Stimulated activated CD8-positive, alpha-beta memory T cell treated with anti-CD3 and anti-CD28 coated beads, Interleukin-15, amount 100 ng/mL, for 4 hours (primary cell): ENCODE measurements at places on chromosomes 1 and 21.

- no peak for DNase-seq
Measured at GRCh38 chr1:6419804-6420453, at the start of gene HES2. TSS of gene HES2 (minus strand) at chr1:6419919. CDS start at chr1:6419820, 99 bp downstream.

DNA sequence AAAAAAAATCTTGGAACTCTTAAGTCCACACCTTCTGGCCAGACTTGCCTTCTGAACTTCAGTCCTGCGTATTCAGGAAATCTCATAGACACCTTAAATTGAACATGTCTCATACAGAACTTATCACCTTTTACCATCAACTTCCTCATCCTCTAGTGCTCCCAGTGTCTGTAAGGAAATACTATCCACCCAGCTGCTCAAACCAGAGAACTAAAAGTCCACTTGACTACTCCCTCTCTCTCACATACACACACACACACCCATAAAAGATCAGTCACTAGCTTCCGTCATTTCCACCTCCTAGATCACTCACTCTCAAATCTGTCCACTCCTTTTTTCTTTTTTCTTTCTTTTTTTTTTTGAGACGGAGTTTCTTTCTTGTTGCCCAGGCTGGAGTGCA, 10.9 kb upstream of the CAP1 start:
- DNase-seq = no peak

DNA sequence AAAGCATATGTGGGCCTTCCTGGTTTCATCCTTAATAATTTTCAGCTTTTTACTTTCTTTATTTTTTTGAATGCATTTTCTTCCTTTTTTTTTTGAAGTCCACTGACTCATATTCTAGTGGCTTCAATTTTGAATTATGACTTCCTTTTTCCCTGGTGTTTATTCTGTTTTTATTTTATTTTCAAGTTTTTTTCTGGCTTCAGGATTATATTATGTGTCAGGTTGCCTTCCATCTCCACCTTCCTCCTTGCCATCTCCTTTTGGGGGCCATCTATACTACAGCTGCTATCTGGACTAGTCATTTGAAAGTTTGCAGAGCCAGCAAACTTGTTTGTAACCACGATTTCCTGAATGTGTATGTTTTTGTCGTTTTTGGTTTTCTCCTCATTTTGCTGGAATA, 117.6 kb downstream of the LEPR start:
- DNase-seq = no peak

DNA sequence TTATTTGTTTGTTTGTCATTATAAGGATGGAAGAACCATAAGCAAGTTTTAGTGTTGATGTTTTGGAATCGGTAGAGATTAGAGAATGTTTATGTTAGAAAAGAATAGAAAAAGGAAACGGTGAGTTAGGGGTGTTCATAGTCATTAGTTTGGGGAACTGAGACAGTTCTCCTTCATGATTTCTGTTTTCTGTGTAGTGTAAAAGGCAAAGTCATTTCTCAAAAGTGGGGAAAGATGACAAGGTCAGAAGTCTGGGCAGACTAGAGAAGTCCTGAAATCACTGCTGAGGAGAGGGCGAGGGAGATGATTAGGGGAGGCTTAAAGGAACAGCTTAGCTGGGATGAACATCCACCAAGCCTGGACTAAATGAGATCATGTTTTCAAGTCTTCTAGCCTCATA, 498.9 kb downstream of the TTLL7 start:
- no peak for DNase-seq

GRCh38 chr1:107920561-107920960, 44.4 kb downstream of the VAV3 start:
- no peak for DNase-seq

DNA sequence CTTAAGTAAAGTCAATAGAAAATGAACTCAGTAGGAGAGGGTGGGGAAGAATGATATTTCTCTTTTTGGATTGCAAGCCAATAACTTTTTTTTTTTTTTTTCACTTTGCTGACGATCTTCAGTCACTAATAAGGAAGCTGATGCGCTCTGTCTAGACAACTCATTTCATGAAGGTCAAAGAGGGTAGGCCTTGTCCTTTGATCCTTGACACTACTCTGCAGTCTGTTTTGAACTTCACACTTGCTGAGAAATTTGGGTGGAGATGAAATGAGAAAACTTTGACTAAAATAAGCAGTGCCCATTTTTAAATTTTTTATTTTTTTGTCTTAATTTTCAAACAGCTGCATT, 20.9 kb upstream of the PLXNA2 start:
- no peak for DNase-seq

- DNase-seq = no peak
Measured at GRCh38 chr1:156048663-156049258, 4.8 kb downstream of the UBQLN4 start.

DNA sequence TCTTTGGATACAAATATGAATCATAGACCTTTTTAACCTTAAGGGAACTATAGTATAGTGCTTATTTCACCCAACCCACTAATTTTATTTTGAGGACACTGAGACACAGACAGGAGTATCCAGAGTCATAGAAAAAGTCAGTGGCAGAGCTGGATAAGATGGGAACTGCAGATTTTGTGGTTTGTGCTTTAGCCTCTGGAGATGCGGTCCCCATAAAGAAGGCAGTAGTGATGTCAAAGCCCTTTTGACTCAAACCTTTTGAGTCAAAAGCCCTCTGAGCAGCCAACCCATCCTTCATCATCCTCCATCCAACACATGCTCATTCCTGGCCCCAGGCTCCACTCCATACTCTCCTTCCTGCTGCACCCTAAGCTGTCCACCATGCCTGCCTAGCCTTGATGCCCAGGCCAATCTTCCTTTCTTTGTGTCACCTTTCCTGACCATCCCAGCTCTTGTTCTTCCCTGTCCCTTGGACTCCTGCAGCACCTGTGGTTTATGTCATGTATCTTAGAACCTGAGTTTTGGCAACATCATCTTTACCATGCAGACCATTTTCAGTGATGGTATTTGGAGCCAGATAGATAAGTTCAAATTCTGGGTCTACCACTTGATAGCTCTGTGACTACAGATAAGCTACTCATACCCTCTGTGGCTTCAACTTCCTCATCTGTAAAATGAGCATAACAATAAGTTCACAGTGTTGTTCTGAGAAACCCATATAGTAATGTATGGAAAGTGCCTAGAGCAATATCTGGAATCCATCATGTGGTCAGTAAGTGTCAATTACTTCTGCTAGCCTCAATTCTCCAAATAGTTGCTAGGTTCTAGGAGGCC, 20.1 kb downstream of the SLAMF1 start:
- no peak for DNase-seq

GRCh38 chr1:239739919-239740318, 351.8 kb upstream of the FMN2 start:
- no peak for DNase-seq

- DNase-seq = no peak
Measured at GRCh38 chr1:166616206-166616605, 223.1 kb upstream of the POGK start.

DNA sequence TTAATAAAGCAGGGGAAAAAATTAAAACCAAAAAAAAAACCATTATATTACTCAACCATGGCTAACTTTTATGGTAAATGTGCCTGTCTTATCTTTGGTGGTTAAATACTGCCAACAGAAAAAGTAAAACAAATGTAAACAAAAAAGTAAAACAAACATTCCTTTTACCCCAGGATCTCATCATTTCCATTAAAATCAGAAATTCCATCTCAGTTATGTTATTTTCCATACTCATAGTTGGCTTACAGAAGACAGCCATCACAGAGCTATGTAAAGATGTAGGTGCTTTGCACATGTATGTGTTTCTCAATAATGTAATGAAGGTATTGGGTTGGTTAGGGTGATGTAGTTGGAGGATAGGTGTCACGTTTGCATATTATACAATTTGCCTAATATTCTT, 185.0 kb downstream of the KCNK2 start:
- no peak for DNase-seq

- DNase-seq = no peak
Measured at GRCh38 chr1:31335007-31335406, 37.9 kb downstream of the FABP3 start.

- DNase-seq = no peak
Measured at GRCh38 chr1:26066857-26067256, 573 bp downstream of the TRIM63 start.

GRCh38 chr1:78291418-78291817, 199.4 kb upstream of the PTGFR start:
- DNase-seq = no peak

DNA sequence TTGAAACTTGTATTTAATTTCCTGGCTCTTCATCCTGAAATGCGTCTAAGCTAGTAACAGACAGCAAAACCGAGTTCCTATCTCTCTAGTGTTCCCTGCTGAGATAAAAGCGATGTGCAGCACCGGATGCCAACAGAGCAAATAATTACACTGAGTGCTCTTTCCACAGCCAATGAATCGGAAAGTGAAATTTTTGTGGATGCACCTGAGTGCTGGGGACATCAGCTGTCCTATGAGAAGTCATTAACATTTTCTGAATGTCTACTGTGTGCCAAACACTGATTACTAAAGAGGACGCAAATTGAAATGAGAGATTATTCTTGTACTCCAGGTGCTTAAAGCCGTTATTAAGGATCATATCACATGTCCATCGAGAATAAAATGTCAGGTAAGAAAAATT, 278.0 kb downstream of the RGS7 start:
- DNase-seq = no peak

DNA sequence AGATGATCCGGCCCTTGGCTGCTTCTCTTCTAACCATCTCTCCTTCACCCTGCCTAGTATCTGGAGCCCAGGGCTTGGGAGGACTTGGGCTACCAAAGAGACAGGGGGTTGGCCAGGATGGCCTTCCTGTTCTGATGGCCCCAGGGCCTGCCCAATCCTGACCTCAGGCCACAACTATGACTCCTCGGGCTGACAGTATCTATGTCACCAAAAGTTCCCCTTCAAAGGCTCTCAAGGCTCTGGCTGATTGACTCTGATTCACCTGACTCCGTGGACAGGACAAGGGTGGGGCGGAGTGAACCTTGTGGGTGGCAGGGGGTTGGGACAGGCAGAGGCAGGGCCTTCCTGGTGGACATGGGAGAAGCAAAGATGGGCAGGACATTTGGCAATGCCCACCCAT, 12.7 kb downstream of the MEF2D start:
- no peak for DNase-seq

GRCh38 chr1:80629304-80629837, 1171.4 kb upstream of the ADGRL2 start:
- no peak for DNase-seq

DNA sequence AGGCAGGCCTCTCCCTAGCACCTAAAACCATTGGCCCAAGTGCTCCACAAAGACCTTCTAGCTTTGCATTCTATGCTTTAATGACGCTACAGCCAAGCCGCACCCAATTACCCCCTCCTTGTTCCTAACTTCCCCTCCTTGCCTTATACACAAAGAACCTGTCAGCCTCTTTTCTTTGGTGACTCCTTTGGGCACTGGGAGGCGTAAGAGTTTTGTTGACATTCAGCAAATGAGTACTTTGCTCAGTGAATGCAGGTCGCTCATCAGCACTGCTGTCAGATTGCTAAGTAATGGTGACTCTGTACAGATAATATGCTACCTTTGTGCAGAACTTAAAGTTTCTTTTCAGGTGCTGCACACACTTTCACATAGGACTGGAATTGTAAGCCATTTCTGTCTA, 187.6 kb upstream of the FAM78B start:
- no peak for DNase-seq

- DNase-seq = no peak
Measured at GRCh38 chr1:208965351-208965750, 618.2 kb upstream of the CAMK1G start.

DNA sequence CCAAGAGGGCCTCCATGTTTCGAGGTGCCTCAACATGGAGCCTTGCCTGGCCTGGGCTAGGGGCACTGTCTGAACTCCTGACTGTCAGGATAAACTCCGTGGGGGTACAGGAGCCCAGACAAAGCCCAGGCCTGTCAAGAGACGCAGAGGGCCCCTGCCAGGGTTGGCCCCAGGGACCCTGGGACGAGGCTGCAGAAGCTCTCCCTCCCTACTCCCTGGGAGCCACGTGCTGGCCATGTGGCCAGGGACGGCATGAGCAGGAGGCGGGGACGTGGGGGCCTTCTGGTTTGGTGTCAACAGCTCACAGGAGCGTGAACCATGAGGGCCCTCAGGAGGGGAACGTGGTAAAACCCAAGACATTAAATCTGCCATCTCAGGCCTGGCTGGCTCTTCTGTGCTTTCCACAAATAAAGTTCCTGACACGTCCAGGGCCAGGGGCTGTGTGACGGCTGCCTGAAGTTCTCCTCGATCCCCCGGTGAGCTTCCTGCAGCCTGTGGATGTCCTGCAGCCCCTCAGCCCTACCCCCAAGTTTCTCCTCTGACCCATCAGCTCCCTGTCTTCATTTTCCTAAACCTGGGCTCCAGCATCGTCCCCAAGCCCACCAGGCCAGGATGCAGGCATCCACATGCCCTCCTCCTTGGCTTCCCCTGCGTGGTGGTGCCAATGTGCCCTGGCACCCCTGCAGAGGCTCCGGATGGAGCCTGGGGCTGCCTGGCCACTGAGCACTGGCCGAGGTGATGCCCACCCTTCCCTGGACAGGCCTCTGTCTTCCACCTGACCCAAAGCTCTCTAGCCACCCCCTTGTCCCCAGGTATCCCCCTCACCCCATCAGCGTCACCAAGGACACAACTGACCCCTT, 12.8 kb upstream of the LRRC3 start:
- no peak for DNase-seq

DNA sequence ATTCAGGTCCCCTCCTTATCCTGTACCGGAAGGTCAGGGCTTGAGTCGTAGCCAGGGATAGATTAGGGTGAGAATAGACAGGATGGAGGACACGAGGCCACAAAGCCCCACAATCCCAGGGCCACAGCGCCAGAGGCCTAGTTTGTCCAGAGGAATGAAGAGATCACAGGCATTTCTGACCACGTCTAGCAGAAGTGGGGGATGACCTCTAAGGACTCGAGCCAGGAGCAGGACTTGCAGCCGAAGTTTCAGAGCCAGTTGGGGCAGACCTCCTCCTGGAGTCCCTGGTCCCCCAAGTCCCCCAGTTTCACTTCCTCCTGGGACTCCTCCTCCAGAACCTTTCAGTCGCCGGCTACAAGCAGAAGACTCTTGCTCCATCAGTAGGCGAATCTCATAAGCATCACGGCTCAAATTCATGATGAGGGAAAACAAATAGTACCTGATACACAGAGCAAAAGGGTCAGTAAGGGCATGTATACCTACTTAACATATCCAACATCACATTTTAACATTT, 2.3 kb upstream of the ITGA10 start:
- DNase-seq = no peak

- DNase-seq = no peak
Measured at GRCh38 chr1:29856340-29857114, 620.2 kb downstream of the PTPRU start.

DNA sequence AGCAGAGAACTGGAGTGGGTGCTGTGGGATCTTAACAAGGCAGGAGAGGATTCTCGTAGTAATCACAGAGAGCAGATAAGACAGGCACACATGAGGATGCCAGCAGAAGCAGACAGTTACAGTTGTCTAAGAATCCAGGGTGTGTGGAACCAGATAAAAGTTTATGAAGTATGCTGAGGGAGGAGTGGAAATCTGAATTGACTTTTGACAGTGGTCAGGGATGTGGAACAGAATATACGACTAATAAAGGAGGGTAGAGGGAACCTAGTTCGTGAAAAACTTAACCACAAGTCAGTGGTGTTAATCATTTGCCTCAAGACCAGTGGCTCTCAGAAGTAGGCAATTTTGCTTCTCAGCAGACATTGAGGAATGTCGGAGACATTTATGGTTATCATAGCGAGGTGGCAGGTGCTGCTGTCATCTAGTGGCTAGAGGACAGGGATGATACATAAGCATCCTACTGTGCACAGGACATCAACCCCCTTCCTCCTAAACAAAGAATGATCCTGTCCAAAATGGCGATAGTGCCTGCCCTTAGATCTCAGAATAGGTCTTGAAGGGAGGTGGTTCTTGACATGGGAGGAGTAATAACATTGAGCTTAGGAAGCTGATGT, 3.0 kb downstream of the LRRC8D start:
- DNase-seq = no peak
